T-helper 1 cell treated with Interleukin-12 subunit alpha and Interleukin-12 subunit beta and Interleukin-4 antibody, amounts not matched to agents 30 ng/mL and 1 ng/mL, for 36 hours (primary cell): ENCODE measurements at places on chromosomes 4 and X. TPM values are rescaled to one million over a fixed set of nuclear protein-coding genes. Genes with fewer than 3 reads are reported as not detected.

LIMCH1 gene
- total RNA-seq, result not detected in 2 replicates

TMPRSS11A gene
- not detected in 2 replicates for total RNA-seq

C4orf54 gene
- total RNA-seq, result not detected in 2 replicates

OTC gene
- not detected in 2 replicates for total RNA-seq

RTL3 gene
- not detected in 2 replicates for total RNA-seq
